ENCODE measurements at places on chromosomes 13 and 19.

- no peak for DNase-seq
Observed at GRCh38 chr13:103161476-103161875, 95.3 kb upstream of the SLC10A2 start.

DNA sequence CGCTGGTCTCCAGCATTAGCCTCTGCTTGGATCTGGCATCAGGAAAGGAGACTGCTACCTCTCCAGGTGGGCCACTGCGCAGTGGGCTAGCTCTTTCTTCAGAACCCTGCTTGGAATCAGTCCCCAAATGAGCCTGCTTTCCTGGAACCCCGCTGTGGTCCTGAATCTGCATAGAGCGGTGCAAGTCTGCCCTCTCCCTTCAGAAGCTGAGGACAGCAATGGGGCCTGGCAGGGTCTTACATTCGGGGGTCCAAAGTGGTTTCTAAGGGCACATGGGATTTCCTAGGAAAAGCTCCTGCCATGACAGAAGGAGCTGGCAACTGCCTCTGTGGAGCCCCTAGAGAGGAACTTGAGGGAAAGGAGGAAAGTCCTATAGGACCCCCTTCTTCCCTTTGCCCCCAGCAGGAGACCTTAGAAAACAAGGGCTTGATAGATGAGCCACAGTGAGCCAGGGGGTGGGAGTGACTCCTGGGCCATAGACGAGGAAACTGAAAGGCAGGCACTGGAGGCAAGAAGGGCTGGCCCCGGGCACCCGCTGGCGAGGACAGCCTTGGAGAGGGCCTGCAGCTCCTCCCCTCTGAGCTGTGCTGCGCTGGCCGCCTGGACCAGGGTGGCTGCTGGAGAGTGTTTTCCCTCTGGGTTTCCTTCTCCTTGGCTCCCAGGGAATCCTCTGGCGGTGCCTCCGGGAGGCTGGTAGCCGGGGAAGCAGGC lies 1.4 kb upstream of the VSTM2B start:
- DNase-seq = no peak

- DNase-seq = no peak
Observed at GRCh38 chr13:113273321-113273720, 23.7 kb upstream of the LAMP1 start.

DNA sequence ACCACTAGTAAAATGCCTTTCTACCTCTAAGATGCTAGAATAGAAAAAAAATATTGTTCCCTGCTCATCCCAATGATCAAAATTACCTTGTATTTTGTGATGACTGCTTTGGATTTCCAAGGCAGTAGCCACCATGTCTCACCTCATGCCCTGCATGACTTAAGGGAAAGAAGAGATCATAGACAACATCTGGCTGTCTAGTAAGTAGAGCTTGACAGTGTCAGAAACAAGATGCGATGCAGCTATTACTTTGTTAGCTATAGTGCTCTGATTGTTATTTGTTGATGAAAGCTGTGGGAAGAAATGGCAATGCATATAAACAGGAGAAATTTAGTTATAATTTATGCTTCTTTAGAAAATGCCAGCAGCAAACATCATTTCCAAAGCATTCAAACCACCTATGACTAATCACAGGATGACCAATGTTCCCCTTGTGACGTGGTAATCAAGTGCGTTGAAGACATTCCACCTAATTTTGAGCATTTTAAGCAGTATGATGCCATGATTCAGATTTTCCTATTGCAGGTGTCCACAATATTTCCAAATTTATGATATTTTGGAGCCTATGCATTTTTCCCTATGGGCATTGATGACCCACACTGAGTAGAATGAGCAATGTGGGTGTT lies 308.3 kb downstream of the KCNRG start:
- DNase-seq = no peak

DNA sequence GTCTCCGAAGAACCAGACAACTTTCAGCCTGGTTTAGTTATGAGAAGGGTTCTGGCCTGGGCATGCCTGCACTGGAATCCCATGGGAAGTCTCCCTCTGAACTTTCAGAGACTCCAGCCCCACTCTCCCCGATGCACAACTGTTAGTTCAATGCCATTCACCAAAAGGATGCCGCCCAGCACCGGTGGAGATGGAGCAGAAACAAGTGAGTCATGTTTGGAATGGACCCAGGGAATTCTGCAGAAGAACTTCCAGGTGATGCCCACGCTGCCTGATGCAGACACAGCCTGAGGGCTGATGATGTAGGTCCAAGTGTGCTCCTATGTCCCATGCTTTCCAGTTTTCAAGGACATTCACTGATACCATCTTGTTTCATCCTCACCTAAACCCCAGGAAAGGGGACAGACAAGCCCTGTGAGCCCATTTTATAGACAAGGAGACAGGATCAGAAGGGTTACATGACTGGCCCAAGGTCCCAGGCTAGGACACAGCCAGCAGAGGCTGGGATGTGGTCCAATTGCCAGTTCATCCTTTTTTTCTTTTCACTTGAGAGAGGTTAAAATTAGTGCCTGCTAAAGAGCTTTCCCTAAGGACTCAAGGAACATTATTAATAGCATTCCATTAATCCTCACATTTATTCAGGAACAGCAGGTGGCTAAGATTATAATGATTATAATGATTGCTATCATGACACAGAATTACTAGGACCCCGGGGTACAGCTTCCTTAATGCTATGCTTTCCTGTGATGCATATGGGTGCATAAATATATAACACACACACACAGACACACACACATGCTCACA lies 39.5 kb downstream of the SIAH3 start:
- no peak for DNase-seq

DNA sequence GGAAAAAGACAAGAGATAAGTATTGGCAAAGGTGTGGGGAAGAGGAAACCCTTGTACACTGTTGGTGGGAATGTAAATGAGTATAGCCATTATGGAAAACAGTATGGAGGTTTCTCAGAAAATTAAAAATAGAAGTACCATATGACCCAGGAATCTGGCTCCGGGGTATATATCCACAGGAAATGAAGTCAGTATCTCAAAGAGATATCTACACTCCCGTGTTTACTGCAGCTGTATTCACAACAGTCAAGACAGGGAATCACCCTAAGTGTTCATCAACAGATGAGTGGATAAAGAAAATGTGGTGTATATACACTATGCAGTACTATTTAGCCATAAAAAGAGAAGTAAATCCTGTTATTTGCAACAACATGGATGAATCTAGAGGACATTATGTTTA lies 13.5 kb downstream of the KCTD12 start:
- no peak for DNase-seq

DNA sequence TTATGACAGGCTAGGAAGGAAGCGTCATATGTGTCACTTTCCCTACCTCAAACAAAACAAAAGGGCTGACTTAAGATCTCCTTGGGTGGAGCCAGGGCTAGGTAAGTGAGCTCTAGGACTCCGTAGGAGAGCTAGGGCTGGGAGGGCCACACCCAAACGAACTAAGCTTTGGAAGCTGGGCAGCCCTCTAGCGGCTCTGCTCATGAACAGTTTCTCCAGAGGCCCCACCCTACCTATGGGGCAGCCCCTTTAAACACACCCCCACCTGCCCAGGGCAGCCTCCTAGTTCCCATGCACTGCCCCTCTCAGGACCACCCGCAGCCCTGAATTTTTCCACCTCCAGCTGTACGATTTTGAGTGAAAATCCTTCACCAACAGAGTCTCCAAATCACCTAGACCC lies 3.5 kb downstream of the PEG3 start:
- DNase-seq = no peak

- no peak for DNase-seq
Observed at GRCh38 chr19:51144482-51145045, 2.5 kb downstream of the SIGLEC7 start.
